GM20000 (cell line): ENCODE measurements at places on chromosomes 13 and 19.

DNA sequence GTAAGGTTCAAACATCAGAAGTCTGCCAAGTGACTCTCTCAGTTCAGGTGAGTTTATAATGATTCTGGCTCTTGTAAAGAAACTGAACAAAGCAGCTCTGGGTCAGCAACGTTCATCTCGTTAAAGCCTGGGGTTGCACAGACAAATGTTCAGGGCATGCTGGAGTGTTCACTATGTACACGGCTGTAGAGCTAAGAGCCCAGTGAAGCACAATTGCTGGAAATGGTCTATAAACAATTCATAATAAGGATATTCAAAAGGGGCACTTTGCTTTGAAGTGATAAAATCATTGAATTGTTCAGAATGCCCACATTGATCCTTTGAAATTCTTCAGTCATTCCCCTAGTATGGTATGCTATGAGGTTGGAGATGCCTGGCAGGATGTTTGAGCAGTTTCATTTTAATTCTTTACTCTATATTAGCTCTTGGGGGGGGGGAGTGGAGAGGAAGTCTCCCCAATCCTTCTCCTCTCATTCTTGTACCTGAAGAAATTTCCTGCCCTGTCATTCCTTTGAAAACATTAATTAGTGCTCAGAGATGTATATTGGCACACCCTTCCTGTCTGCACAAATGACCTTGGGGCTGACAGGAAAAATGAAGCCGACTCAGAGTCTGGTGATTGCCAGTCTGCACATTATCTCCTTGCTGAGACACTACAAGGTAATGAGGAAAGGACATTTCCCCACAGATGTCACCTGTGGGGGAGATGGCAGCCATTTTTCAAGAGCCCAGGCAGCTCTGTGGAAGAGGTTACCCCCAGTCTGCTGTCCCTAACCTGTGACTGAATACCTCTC, 145.5 kb downstream of the DLEU7 start:
- DNase-seq = no peak

DNA sequence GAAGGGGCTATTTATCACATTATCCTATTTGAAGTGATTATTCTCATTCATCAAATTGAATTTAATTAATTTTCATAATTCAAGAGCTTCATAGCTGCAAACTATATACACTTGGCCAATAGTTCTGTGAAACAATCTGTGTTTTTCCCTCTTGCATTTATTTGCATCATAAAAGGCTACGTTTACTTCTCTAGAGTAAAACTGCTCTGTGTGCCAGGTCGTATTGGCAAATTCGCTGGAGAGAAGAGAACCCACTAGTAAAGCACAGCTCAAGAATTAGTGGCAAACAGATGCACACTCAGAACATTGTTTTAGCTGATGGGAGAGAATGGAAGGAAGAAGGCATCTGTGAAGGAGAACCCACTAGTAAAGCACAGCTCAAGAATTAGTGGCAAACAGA, 81.8 kb downstream of the CYSLTR2 start:
- no peak for DNase-seq

- no peak for DNase-seq
Measured at GRCh38 chr19:15196360-15197005, 4.3 kb downstream of the NOTCH3 start.

DNA sequence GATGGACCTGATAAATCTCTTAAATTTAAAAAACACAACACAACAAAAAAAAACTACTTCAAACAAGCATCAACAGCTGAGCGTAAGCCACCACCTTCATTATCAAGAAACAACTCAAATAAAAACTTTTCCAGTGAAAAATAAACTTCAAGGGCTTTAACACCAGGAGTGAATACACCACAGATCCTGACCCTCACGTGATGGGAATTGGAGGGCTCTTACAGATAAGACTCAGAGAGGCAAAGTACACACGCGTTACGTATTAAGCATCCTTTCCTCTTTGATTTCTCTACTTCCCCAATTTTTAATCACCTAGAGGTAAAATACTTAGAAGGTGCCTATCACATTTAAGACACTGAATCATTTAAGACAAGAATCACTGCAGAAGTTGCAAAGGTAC, 573 bp upstream of the STARD13 start:
- DNase-seq = no peak

GRCh38 chr19:46040952-46041500, at the start of gene IGFL4:
IGFL4 (minus strand) TSS chr19:46041002; CDS start chr19:46040962, 40 bp downstream.
- no peak for DNase-seq

GRCh38 chr13:49499889-49500660, 4.3 kb downstream of the PHF11 start:
- peak; percentile 18 for DNase-seq

- DNase-seq = no peak
Measured at GRCh38 chr19:43767316-43767715, 12.6 kb upstream of the SMG9 start.

- DNase-seq = no peak
Measured at GRCh38 chr19:20273376-20273775, 106.4 kb downstream of the ZNF486 start.
